A549 treated with ZK216348 at 1 μM for 4 hours (cell line): ENCODE measurements at places on chromosomes 5 and 9. TPM values are rescaled to one million over a fixed set of nuclear protein-coding genes. Genes with fewer than 3 reads are reported as not detected.

The STPG3 gene
- total RNA-seq = not detected in 5 replicates

The GPRIN1 gene
- total RNA-seq = 7.3 to 10.8 TPM (median 10.2 TPM) in 5 replicates

The SLC6A7 gene
- 0.04 TPM in 2 of 5 replicates, not detected in the others for total RNA-seq

The MAP1B gene
- 27.9 to 50.7 TPM (median 47.0 TPM) in 5 replicates for total RNA-seq

The MTREX gene
- total RNA-seq = 36.3 to 60.8 TPM (median 38.8 TPM) in 5 replicates

The ACER2 gene
- 1.5 to 3.1 TPM (median 2.6 TPM) in 5 replicates for total RNA-seq

The AIF1L gene
- total RNA-seq = 1.4 to 2.1 TPM (median 1.5 TPM) in 5 replicates

The PCDHGB2 gene
- 0.11 to 0.17 TPM (median 0.15 TPM) in 3 of 5 replicates, not detected in the others for total RNA-seq

The PPWD1 gene
- 15.9 to 29.1 TPM (median 18.5 TPM) in 5 replicates for total RNA-seq

The PCDHB10 gene
- not detected in 5 replicates for total RNA-seq

The TUSC1 gene
- total RNA-seq = 4.2 to 8.5 TPM (median 7.7 TPM) in 5 replicates

The IQGAP2 gene
- 0.95 to 2.7 TPM (median 1.7 TPM) in 5 replicates for total RNA-seq

The CCNO gene
- total RNA-seq = 4.7 to 9.1 TPM (median 7.5 TPM) in 5 replicates

The SPACA9 gene
- total RNA-seq = 4.0 to 6.2 TPM (median 4.3 TPM) in 5 replicates

The C6 gene
- not detected in 5 replicates for total RNA-seq

The TJP2 gene
- 3.2 to 5.8 TPM (median 5.1 TPM) in 5 replicates for total RNA-seq

The SLCO6A1 gene
- not detected in 5 replicates for total RNA-seq

The LRRC19 gene
- not detected in 5 replicates for total RNA-seq

The C9 gene
- not detected in 5 replicates for total RNA-seq

The ZNF483 gene
- 0.41 to 1.2 TPM (median 0.93 TPM) in 5 replicates for total RNA-seq

The GABRA6 gene
- total RNA-seq = not detected in 5 replicates

The RETREG1 gene
- 2.8 to 3.7 TPM (median 3.6 TPM) in 5 replicates for total RNA-seq

The NOXA1 gene
- 0.53 to 2.1 TPM (median 1.9 TPM) in 5 replicates for total RNA-seq

The IFNA21 gene
- not detected in 5 replicates for total RNA-seq

The PRR16 gene
- total RNA-seq = not detected in 5 replicates

The SOHLH1 gene
- not detected in 5 replicates for total RNA-seq

The F2R gene
- total RNA-seq = 28.3 to 56.4 TPM (median 49.9 TPM) in 5 replicates

The NUDT2 gene
- 22.7 to 25.0 TPM (median 23.9 TPM) in 5 replicates for total RNA-seq

The AOPEP gene
- total RNA-seq = 160 to 217 TPM (median 210 TPM) in 5 replicates

The SERF1A gene
- 0.55 to 2.0 TPM (median 0.81 TPM) in 5 replicates for total RNA-seq
